Foreskin fibroblast (primary cell): ENCODE measurements at places on chromosomes 16 and 17.

DNA sequence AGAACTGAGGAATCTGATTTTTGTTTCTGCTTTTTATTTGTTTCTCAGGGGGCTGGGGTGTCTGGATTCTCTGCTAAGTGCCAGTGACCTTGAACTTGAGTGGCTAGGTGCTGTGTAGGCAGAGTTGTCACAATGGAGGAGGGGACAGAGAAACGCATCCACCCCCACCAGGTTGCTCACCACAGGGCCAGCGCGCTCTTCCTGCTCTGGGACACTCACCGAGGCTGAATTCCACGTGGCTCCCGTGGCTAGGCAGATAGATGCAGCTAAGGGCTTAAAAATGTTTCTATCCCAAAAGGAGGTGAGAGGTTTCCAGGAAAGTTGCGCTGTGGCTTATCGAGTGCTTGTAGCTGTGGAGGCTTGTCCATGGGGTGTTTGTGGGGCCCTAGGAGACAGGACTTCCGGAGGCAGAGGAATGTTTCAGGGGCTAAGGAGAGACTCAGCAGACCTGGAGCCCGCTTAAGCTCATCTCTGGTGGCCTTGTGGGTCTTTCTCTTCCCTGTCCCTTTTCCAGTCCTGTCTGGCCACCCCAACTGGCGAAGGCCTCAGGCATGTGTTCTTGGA is 36.8 kb downstream of the ADCY7 start:
- DNase-seq: no peak

DNA sequence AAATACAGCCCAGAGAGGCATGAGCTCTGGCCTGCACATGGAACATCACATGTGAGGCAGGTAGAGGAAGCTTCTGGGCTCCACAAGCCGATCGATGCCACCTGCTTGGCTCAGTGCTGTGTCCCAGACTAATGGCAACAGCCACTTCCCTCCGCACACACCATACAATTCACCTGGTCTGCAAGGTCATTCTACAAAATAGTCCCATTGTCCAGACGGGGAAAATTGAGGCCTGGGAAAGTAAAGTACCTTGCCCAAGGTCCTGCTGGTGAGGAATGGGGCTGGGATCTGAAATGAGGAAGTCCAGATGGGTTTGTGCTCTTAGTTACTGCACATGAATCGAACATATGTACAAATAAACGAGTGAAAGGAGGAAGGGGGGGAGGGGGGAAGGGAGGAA is 88.0 kb downstream of the LITAF start:
- DNase-seq: no peak

- no peak for DNase-seq
Measured at GRCh38 chr17:7119314-7119713, 4.7 kb upstream of the ASGR2 start.

DNA sequence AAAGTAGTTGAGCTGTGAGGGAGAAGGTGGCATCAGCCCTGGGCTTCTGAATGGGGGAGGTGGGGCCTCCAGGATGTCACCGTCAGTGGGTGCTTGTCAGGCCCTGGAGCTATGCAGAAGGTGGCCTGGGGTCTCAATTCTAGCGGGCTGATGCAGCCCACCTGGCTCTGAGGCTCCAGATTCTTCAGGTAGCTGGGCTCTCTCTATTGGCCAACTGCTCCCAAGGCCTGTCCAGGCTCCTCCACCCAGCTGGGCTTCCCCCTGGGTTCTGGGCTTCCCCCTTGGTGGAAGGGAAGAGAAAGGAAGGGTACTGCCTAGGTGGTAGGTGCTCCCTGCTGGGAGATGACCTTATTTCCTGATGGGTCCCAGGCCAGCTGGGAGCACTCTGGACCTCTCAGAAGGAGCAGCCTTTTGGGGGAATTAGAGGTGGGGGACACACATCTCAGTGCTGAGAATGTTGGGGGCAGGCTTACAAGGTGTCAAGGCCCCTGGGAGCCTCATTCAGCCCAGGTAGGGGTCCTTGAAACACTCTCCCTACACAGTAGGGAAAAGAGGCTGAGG is 1728.3 kb downstream of the TP53TG3F start:
- no peak for DNase-seq

DNA sequence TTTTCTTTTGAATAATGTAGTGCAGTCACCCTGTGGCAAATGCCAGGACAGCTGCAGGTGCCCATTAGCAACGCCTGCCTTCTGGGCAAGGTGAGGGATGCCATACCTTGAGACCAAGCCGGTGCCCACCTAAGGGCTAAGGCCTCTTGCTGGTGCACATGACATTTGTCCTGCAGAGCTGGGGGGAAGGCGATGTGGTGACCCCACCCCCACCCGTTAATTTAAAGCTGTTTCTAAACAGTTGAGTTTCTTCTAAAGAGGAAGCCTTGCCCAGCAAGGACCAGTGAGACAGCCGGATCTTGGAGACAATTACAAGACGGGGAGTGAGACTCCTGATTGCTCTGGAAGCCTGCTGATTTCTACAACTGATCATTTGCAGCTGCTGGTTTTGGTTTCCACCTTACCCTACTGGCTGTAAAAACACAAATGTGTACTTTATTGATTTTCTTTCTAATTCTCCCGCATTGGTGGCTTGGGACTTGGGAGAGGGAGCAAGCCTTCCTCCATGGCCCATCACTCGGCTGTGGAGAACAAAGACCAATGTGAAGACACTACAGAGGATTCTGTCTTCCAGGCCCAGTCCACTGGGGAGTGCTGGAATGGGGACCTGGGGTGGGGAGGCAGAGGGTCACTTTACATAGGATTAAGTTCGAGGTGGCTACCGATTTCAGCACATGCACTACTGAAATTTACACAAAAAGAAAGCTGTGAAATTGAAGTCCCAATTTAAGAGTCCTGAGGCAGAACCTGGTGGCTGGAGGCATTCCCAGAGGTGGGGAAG is 2.7 kb downstream of the CDK5R1 start:
- no peak for DNase-seq

GRCh38 chr17:82835122-82835521 is 4.7 kb downstream of the ZNF750 start:
- DNase-seq: no peak

- DNase-seq: no peak
Measured at GRCh38 chr17:17987901-17988300, 15.2 kb downstream of the DRC3 start.

DNA sequence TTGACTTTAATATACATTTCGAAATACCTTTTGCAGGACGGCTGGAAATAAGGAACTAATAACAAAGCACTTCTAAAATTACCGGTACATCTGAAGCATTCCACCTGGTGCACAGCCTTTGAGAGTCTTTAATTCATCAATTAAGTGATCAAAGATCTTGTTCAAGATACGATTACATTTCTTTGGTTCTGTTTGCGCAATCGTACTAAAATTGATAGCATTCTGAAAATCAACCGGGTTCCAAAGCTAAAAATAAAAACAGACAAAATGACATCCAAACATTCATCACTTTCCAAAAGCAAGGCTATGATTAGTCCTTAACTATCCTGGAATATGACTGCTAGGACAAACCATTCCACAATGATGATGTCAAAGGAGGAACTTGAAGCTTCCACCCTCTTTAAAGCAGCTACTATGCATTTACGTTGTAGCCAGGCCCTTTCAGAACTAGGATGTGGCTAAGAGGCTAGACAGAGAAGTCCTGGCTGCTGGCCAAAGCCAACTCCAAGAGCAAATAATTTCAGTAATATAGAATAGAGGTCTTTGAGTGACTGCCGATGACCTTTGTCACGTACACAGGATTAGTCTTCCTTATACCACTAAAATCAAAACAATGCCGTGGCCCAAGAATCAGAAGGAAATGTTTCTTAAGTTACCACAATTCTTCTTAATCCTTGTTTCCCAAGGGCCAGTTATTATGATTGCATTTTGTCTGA is 299.8 kb upstream of the PSMD7 start:
- no peak for DNase-seq

DNA sequence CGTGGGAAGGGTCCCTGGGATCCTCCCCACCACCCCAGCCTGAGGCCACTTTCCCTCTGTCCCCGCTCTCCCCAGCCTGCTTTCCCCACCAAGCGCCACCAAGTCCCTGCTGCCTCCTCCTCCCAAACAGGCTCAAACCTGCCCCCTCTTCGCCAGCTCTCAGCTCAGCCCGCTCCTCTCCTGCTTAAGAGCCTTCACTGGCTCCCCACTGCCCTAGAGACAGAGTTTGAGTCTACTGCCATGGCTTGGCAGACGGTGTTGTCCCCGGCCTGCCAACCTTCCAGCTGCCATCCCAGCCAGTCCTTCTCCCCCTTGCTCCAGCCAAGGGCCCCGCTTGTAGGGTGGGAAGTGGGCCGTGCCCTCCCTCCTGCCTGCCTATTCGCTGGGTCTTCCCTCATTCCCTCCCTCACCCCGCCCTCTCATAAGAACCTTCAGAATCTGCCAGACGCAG is 11.1 kb downstream of the IL4R start:
- DNase-seq: no peak

DNA sequence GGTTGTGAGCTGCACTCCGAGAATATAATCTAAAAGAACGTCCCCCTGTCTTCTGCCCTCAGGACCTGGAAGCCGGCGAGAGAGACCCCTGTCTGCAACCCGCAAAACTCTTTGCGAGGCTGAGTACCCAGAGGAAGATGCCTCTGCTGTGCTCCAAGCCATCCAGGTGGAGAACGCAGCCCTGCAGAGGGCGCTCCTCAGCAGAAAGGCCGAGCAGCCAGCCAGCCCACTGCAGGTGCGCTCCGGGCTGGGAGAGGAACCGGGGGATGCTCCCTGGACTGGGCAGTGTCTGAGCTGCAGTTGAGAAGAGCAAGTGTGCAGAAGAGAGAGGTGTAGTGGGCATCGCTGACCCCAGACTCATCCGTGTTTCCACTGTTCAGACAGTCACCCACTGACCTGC is 148.3 kb downstream of the KATNIP start:
- DNase-seq: no peak

DNA sequence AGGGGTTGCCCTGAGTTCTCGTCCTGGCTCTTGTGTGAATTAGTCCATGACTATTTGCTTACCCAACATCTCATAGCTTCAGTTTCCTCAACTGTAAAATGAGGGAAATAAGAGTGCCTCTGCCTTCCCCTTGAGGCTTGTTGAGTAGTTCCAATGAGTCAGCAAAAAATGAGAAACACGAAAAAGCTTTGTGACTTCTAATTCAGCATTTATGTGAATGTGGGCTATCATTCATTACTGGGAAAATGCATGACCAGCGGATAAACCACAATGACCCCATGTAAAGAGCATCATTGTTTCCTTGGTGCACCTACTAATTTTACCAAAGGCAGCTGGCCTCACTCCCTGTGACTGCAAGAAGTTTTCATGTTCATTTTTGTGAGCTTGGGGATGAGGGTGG is 374.6 kb upstream of the HSBP1 start:
- DNase-seq: no peak

DNA sequence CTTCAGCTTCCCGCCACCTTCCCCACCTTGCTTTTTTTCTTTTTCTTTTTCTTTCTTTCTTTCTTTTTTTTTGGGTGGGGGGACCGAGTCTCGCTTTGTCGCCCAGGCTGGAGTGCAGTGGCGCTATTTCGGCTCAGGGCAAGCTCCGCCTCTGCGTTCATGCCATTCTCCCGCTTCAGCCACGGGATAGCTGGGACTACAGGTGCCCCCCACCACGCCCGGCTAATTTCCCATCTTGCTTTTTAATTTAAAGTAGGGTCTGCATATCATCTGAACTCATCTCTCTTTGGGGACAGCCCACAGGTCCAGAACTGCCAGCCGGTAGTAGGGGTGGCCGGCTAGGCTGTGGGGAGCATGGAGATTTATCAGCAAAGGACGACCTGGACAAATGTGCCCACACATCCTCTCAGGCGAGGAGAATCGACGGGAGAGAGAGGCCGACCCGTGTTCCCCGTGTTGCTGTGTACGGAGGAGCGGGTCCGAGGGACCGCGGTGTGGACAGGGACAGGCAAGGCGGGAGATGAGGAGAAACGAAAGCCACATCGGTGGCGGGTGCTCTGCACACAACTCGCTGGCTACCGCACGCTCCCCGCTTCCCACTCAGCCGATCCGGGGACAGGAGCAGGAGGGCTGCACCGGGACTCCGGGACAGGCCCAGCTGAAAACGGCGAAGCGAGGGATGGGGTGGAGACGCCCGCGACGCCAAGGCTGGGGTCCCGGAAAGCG is 2.4 kb downstream of the MT1M start:
- no peak for DNase-seq

DNA sequence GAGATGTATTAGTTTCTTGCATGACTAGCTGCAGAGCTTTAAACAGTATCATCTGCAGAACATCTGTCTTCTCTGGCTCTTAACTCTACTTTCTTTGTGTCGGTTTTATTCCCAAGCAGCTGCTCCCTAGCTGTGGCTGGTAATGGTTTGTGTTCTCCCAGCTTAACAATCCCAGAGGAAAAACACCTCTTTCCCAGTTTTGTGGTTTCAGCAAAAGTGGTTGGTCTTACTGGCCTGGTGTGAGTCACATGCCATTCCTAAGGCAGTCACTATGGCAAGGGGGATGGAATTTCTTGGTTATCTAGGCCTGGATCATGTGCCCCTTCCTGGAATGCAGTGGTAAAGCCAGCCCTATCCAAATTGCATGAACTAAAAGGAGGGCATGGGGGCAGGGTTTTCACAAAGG is 27.5 kb downstream of the OMG start:
- peak; percentile 97 for DNase-seq
